SW480 (cell line): ENCODE measurements at places on chromosomes 5 and 9.

GRCh38 chr5:176664479-176664878 is 17.2 kb downstream of the TSPAN17 start:
- no peak for DNase-seq

- peak; percentile 63 for DNase-seq
Observed at GRCh38 chr9:91419222-91420191, 4.1 kb downstream of the NFIL3 start.

GRCh38 chr5:179618923-179619554 is 4.4 kb downstream of the HNRNPH1 start:
- DNase-seq: no peak

DNA sequence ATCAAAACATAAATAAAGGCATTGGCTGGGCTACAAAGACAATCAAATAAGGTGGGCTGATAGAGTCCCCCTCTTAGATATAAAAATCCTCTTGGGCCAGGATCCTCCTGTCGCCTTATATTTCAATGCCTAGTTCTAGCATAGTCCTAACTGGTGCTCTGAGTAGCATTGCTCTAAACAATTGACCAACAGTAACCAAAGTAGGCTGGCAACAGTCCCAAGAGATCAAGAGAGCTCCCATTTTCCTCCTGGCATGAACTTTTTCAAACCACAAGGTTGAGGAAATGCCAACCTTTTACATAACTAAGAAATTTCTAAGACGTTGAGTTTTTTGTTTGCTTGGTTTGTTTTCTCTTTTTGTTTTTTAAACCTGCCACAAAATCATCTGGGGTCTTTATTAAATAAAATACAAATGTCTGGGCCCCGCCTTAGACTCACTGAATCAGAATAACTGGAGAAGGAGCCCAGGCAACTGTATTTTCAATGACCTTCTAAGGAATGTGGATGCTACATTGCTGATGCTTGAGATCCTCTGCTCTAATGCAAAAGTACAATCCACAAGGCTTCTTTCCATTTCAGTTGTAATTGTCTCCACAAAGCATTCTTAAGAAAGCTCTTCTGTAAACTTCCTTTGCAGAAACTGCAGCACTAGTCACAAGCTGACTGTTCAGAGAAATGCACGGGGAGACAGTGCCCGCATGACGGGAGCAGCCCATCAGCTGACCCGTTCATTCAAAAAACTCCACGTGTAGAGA is 2.9 kb downstream of the SLC45A2 start:
- no peak for DNase-seq

DNA sequence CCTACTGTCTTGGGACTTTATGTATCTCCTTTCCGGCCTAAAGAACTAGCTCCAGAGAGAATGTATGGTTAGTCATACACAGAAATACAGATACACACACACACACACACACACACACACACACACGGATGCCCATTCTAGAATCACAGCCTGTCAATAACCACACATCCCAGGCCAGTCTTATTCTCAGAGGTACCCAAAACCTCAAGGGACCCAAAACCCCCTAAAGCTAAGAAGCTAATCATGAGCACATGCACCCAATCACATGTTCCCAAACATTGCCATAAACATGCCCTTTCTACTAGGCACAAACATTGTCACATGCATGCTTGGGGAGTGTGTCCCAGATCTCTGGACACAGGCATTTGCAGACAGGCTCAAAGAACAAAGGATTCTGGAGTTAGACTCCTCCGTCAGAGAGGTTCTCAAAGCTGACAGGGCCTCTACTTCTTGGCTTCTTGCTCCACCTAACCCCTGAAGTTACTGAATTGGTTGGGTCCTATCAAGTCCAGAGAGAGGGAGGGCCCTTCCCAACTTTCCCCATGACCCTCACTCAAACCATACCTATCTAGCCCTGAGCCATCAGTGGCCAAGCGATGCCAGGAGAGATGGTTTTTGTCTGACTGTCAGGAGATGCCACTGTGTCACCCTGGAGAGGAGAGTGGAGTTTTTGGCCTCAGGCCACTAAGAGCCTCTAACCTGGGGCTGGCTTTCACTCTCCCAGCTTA is 78.7 kb downstream of the NRG2 start:
- no peak for DNase-seq

DNA sequence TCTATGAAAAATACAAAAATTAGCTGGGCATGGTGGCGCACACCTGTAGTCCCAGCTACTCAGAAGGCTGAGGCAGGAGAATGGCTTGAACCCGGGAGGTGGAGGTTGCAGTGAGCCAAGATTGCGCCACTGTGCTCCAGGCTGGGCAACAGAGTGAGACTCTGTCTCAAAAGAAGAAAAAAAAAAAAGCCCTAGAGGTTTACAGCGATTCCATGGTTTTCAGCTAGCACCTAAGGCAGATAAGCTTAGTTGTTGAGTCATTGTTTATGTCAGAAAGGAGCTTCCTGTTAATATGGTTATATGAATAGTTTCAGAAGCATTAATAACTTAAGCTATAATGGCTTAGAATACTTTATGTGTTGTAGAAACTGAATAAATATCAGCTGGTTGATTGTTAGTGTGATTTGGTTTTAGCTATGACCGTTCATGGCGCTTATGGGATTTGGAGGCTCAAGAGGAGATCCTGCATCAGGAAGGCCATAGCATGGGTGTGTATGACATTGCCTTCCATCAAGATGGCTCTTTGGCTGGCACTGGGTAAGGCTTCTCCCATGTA is 13.0 kb downstream of the RNF183 start:
- DNase-seq: no peak

DNA sequence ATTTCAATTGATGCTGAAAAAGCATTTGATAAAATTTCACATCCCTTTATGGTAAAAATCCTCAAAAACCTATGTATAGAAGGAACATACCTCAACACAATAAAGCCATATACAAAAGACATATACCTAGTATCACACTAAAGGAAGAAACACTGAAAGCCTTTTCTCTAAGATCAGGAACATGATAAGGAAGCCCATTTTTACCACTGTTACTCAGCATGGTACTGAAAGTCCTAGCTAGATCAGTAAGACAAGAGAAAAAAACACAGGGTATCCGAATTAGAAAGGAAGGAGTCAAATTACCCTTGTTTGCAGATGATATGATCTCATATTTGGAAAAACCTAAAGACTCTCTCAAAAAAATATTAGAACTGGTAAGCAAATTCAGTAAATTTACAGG is 350.2 kb upstream of the PDE4D start:
- no peak for DNase-seq

DNA sequence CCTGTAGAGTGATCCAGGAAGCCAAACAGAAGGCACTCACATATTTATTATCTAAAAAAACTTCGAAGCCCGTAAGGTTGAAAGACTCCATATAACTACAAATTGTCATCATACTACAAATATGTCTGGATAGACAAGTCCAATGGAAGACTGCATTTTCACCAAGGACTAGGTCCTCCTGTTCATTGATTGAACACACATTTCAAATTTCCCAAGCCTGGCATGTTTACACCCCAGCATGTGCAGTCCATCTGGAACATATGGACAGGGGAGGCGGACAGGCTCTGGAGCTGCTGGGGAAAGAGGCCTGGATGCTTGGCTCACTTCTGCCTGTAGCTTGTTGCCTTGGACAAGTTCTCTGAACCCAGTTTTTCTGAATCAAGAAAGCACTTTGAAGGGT is 378.7 kb downstream of the ENC1 start:
- DNase-seq: no peak

DNA sequence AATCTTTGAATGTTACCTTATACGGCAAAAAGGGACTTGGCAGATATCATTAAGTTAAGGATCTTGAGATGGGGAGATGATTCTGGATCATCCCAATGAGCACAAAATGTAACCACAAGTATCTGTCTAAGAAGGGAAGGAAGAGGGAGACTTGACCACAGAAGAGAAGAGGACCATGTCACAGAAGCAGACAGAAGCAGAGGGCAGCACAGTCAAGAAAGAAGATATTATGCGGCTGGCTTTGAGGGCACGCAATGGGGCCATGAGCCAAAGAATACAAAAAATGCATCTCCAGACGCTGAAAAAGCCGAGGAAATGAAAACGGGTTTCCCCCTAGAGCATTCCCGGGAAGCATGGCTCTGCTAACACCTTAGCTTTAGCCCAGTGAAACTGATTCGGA is 225.3 kb downstream of the NR2F1-AS1 start:
- DNase-seq: no peak

DNA sequence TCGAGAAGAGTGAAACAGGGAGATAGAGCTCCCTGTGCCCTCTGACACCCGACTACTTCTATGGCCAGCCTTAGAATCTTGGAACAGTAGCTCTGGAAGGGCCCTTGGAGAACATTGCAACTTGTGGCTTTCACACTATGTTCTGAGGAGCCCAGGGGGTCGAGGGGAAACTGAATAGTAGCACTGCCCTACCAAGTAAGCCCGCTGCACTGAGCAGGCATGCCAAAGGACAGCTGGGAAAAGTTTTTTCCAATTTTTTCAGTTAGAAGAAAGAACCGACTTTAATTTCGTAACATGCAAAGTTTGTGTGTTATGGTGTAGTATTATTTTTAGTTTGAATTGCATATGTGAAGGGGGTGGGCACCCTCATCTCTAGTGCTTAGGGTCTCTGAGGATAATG is 10.9 kb downstream of the SMIM3 start:
- DNase-seq: no peak

DNA sequence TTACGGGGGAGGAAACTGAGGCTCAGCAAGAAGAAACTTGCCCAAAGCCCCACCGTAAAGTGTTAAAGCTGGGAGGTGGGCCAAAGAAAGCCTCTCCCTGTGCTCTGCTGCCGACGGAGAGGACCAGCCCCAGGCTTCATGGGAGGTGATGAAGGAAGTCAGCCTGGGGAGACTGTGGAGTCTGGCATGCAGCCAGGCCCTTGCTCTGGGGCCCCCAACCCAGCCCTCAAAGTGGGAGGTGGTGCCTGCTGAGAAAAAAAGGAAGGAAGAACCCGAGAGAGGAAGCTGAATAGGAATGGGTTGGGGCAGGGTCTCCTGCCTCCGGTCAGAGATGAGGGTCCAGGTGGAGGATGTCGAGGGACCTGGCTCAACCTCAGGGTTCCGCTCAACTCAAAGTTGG is 3.8 kb downstream of the RNF44 start:
- DNase-seq: no peak

DNA sequence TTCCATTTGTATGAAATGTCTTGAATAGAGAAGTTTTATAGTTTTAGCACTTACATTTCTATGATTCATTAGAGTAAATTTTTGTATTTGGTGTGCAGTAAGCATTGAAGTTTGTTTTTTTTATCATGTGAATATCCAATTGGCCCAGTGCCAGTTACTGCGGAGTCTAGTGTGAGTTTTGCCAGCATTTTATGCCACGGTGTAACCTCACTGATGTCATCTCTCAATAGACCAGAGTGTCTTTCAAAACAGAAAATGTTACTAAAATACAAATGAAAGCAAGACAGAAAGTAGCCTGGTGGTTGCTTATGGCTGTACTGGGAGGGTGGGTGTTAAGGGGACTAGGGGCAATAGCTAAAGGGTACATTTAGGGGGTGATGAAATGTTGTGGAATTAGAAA is 62.8 kb downstream of the IPPK start:
- no peak for DNase-seq
